ENCODE measurements at places on chromosomes 3 and 15. TPM values are rescaled to one million over a fixed set of nuclear protein-coding genes. Genes with fewer than 3 reads are reported as not detected.
A peak's percentile ranks its signal among the peaks of the same experiment; 100 is the strongest.

SLC22A13 gene
- total RNA-seq = 3.5 TPM

DNA sequence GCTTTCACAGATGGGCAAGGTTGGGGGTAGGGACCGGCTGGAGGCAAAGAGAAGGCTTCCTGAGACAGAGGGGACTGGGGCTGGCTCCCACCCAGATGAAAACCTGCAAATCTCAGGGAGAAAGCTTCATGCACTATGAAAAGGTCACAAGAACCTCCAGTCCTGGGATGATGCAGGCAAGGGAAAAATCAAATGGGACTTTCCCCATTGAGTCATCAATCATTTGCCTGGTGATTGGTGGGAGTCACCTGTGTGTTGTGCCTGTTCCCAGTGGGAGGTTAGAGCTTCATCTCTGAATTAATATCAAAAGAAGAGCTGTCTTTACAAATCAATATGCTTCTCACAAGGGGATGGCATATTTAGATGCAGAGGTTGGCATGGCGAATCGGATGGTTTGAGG, 49.9 kb downstream of the CACNA1D start:
- peaks cover 17% of the 10 kb centered on the region for H3K4me1 ChIP-seq
- no peaks in the 10 kb centered on the region for H3K27me3 ChIP-seq
- no peak overlapping the region for H3K4me3 ChIP-seq

RNU5B-1 gene
- 20.3 TPM for total RNA-seq

DNA sequence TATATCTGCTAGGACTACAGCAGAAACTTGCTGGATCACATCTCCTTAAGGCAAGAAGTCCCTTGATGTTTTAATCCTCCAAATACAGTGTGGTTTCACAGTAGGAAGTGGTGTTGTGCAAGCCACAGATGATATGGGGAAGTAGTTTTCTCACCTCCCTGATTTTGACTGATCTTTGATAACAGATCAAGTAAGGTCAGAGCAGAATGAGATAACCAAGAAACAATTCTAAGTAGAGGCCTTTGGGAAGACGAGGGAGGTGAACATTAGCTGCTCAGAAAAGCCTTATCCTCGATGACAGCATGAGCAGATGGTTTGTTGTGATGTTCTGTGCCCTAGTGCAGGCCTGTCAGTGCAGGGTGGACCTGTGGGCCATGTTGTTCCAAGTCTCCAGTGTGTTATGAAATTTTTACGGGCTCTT, 61.3 kb downstream of the RIOX2 start:
- no peak for DNase-seq
- no peak overlapping the region for H3K27ac ChIP-seq
- H3K4me3 ChIP-seq = peak overlapping the region; percentile 58
- H3K27me3 ChIP-seq = no peaks in the 10 kb centered on the region

GRCh38 chr3:136960838-136961836, 3.4 kb downstream of the IL20RB start:
- H3K4me1 ChIP-seq = peaks cover 57% of the 10 kb centered on the region
- no peaks in the 10 kb centered on the region for H3K27me3 ChIP-seq
- H3K36me3 ChIP-seq = peaks cover 11% of the 10 kb centered on the region
- peak overlapping the region; percentile 62 for H3K27ac ChIP-seq
- H3K4me3 ChIP-seq = peak overlapping the region; percentile 22
- peak; percentile 49 for DNase-seq

GRCh38 chr3:50100386-50100785, 11.7 kb downstream of the RBM5 start:
- no peak for DNase-seq
- no peaks in the 10 kb centered on the region for H3K4me1 ChIP-seq

All from Calu3 (cell line).